ENCODE measurements at places on chromosomes 16 and 17.

- DNase-seq, result no peak
Measured at GRCh38 chr16:20711277-20711911, 13.9 kb upstream of the ACSM1 start.

DNA sequence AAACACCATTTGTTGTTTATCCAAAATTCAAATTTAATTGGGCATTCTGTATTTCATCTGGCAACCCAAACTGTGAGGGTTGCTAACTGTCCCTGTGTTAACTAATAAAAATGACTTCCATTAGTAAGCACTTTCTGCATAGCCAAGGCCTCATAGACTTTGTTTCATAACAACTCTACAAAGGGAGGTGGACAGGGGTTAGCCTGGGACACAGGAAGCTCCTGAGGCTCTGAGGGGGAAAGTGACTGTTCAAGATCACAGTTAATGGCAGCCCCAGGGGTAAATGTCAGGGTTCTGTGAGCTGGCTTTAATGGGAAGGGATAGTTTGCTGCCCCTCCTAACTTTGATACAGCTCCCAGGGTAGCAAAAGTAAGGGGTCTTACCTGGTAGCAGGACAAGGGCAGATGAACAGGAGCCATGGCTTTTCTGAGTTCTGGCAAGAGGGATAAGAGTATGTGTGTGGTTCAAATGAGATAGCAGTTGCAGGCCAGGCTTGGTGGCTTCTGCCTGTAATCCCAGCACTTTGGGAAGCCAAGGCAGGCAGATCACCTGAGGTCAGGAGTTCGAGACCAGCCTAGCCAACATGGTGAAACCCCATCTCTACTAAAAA, 2.2 kb downstream of the HEATR9 start:
- DNase-seq, result no peak

GRCh38 chr17:40862985-40863733, 3.9 kb downstream of the KRT12 start:
- DNase-seq, result no peak

GRCh38 chr17:32903774-32904673, 23.9 kb upstream of the TMEM98 start:
- DNase-seq, result no peak

GRCh38 chr17:7435676-7436555, 681 bp downstream of the TMEM102 start:
- DNase-seq, result no peak

- no peak for DNase-seq
Measured at GRCh38 chr17:48577946-48578615, at the start of gene HOXB4. Gene HOXB4, minus strand, starts transcription at chr17:48578350. Its CDS starts 31 bp downstream, at chr17:48578319.

DNA sequence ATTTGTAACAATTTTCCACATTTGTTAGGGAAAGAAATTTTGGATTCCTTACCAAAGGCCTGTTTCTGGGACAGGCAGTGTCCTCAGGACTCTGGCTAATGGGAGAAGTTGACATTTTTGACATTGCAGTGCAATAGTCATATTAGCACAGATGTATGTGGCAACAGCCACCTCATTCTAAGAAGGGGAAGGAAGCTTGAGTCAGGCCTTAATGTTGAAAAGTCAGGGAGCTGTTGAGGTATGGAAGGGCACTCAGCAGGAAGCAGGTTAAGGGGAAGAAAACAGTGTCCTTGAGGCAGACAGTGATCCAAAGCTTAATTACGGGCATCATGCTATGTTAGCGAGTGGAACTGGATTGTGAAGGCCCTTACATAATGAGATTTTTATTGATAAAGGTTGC, 20.9 kb downstream of the AKTIP start:
- no peak for DNase-seq

DNA sequence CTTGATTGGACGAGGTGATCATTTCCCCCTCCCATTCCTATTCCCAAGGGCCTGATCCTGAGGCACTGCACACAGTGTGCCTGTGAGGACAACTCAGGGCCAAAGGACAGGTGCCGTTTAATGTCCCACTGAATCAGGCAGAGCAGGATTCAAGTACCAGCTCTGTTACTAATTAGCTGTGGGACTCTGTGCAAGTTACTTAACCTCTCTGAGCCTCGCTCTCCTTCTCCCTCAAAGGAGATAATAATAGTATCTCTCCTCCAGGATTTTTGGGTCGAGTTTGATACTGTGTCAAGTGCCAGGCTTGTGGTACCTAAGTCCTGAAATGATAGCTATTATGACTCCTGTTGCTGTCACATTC, 86.8 kb upstream of the NKD1 start:
- DNase-seq, result no peak

GRCh38 chr16:6484935-6485334, 847.7 kb upstream of the RBFOX1 start:
- DNase-seq, result no peak

DNA sequence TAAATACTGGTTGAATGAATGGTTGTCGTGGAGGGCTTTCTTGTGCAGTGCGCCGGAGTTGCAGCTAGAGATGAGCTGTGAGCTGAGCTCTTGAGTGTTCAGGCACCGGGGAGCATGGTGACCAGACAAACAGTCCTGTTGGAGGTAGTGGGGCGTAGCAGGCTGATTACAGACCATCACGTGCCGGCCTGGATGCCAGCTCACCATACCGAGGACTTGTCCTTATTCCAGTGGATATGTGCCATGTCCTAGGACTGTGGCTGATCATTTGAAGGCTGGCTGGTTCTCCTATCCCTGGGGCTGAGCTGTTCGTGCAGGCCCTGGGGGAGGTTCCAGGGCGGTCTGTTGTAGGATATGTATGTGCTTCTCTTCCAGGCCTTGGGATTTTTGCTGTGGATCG, 60.0 kb downstream of the ABCC1 start:
- DNase-seq, result no peak

DNA sequence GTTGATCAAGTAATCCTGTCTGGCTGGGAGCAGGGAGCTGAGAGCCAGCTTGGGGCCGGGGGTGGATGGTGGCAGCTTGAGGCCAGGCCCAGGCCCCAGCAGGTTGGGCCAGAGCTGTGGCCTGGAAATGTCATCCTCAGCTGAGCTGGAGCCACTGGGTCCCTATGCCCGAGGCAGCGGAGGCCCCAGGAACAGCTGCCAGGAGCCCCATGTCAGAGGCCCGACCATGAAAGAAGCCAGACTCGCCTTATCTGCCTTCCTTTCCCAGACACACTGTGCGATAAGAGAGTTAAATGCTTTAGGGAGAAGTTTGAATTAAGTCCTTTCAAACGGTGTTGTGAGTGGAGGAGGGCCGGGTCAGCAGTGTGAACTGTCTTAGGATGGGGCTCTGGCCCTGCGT, 3.5 kb downstream of the SMTNL2 start:
- no peak for DNase-seq

DNA sequence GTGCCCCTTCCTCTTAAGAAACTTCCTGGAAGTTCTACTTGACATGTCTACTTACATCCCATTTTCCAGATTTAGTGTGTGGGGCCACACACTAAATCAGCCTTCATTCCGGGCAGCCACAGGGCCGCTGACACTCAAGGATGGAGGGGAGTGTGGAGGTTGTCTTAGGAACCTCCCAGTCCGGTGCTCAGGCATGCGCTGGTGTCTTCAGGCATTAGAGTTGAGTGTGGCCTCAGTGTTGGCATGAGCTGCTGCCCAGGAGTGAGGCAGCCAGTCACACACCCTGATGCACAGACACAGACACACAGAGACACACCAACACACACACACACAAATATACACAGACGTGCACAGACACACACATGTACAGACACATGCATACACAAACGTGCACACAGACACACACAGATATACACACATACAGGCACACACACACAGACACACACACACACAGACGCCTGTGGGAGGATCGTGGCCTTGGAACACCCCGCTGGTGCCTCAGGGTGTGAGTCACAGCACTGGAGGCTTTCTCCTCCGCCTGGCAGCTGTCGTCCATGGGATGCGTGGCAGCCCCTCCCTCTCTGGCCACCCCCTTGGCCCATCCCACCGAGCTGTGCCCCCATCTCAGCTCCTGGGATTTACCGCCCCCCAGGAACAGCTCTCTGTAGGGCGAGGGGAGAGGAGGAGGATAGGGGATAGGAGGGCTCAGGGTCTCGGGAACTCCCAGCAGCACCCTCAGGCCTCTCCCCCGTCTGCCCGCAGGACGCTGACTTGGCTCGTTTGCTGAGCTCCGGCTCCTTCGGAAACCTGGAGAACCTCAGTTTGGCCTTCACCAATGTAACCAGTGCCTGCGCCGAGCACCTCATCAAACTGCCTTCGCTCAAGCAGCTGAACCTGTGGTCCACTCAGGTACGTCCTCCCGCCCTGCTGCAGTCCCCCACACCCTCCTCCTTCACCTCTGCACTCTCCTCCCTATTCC, 75.6 kb upstream of the PLCG2 start:
- DNase-seq, result no peak

- DNase-seq, result no peak
Measured at GRCh38 chr17:67246403-67246652, 1.3 kb upstream of the HELZ start.

DNA sequence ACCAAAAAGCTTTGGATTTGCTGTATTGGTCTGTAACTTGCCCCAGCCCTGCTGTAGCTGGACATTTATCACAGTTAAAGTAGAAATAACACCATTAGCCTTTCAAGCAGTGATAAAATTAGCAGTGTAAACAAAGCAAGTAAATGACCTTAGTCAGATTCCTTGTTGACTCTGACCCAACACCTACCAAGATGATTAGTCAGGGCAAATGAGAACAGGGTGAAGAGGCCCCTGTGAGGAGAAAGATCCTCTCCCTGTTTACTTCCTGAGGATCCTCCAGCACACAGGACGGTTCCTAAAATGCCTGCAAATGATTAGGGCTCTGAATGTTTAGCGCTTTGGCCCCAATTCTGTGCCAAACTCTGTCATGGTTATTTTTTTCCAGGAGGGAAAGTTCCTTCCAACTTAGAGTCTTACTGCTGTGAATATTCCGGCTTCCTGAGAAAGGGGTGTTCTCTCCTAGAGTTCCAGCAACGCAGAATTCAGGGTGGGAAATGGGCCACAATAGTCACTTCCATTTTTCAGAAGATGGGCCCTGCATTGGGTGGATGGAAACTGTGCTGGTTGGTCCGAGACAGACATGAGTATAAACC, 259.0 kb upstream of the MYOCD start:
- DNase-seq, result no peak

DNA sequence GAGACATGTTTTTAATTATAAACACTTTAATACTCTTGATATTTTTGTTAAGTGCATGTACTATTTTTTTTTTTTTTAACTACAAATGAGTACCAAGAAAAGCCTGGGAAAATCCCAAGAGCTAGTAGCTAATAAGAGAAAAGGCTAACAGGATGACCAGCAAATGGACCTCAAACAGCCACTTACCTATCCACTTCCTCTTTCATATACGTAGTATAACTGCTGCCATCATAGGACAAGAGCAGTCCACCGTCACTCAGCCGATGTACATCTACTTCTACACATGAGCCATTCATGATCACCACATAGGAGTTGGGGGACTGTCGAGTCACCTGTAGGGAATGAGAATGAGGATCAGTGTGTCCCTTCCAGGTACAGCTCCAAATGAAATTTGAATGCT, 128.0 kb upstream of the C17orf78 start:
- DNase-seq, result no peak

- DNase-seq, result no peak
Measured at GRCh38 chr17:78474614-78475146, 96.2 kb downstream of the PGS1 start.

- DNase-seq, result no peak
Measured at GRCh38 chr17:32824334-32824733, 52.6 kb downstream of the MYO1D start.

DNA sequence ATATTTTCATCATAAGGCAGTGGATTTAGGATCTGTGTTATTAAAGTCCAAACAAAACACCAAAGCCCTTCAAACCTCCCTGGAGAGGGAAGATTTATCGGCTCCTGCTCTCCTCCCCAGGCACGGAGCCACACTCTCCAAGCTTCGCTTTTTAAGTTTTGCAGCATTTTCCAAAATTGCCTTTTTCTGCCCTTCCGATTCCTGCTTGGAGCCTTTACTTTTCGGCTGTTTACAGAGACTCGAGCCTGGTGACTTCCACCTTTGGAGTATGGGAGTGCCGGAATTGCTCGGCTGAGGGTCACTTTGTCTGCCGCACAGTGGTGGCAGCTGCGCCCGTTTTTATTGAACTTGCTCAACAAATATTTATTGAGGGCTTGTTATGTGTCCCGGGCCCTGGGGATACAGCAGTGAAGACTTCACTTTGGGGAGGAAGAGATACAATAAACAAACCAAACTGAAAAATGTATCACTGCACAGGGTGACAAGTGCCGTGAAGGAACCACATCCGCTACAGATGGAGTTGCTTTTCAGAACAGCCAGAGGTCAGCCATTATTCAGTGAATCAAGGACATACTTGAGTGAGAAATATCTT, 185.5 kb downstream of the NTN1 start:
- DNase-seq, result no peak

GRCh38 chr16:65770752-65771151, 595.7 kb upstream of the CDH5 start:
- no peak for DNase-seq

DNA sequence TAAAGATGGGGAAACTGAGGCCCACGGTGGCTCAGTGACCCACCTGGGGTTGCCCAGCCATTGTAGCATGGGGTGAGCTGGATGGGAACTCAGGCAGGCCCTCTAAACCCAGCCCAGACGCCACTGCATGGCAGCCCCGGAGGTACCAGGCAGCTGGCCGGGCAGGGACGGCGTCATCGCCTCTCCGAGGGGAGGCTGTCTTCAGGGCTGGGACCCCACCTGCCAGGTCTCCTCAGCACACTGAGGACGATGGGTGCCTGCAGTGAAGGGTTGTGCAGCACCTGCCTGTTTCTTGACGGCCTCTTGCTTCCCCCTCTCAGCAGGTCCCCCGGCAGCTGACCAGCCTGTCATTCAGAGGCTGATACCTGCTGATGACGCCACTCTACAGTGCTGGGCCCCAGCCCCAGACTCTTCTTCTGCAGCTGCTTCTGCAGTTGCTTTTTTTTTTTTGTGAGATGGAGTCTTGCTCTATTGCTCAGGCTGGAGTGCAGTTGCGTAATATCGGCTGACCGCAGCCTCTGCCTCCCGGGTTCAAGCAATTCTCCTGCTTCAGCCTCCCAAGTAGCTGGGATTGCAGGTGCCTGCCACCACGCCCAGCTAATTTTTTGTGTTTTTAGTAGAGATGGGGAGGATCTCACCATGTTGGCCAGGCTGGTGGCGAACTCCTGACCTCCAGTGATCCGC, 24.7 kb downstream of the RNF213 start:
- no peak for DNase-seq

DNA sequence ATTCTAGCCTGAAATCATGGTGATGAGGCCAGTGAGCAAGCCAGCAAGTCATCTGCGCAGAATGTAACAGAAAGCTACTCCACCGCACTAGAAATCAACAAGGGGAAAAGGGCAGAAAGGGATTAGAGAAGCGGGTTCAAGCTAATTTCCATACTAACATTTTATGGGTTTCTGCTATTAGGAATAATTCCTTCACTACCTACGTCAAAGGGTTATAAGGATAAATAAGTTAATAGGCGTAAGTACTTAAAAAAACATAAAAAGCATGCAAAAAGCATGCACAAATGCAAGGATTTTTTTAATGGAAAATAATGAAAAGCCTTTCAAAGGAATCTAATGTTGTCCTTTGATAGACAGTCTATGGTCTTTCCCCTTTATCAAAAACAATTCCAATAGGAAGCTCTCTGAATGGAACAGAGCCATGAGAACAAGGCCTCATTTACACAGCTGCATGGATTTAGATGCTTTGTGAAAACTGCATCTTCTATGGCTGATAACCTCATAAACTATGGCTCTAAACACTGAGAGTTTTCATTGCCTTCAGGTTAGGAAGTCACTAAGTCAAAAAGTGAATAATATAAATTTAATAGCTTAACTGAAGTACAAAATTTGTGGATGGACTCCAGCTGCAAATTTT, 5.6 kb downstream of the EMC8 start:
- DNase-seq, result no peak

GRCh38 chr17:28684963-28685362, 23.0 kb downstream of the SUPT6H start:
- no peak for DNase-seq

- DNase-seq, result no peak
Measured at GRCh38 chr17:6048486-6048885, 21.7 kb upstream of the WSCD1 start.

Measured in cortex of kidney (tissue), 1 donor.